Right ventricle myocardium inferior (tissue), 1 donor: ENCODE measurements at places on chromosomes 12 and 14. TPM values are rescaled to one million over a fixed set of nuclear protein-coding genes. Genes with fewer than 3 reads are reported as not detected.

DNA sequence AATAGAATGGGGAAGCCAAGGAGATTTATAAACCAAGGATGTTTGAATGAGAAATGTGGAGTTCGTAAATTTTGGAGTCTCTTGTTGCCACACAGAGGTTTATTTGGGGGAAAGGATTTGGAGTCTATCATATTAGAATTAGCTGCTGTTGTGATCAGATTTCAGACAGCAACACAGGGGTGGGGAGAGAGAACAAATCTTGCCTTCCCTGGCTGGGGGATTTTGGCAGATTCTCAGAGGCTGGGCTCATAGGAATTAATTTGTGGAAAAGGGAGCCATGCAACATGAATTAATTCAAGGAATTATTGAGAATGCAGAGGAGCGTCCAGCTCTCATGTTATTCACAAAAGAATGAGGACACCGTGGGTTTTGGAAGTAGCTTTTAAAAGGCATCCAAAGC lies 73.9 kb upstream of the PRMT8 start:
- no peak for DNase-seq

- no peak for DNase-seq
These were observed 42.4 kb upstream of the CCDC63 start for GRCh38 chr12:110804406-110804805.

- DNase-seq = no peak
These were observed 13.9 kb upstream of the PRICKLE1 start for GRCh38 chr12:42603246-42603990.

DNA sequence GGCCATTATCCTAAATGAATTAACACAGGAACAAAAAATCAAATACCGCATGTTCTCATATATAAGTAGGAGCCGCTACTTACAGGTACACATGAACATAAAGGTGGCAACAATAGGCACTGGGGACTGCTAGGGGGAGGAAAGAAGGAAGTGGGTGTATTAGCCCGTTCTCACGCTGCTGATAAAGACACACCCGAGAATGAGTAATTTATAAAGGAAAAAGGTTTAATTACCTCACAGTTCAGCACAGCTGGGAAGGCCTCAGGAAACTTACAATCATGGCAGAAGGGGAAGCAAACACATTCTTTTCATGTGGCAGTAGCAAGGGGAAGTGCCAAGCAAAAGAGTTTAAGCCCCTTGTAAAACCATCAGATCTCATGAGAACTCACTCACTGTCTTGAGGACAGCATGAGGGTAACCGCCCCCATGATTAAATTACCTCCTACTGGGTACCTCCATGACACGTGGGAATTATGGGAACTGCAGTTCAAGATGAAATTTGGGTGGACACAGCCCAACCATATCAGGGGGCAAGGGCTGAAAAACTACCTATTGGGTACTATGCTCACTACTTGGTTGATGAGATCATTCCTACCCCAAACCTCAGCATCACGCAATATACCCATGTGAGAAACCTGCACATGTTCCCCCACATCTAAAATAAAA lies 16.4 kb upstream of the MIA2 start:
- no peak for DNase-seq

- DNase-seq = no peak
These were observed 90.0 kb upstream of the EIF5 start for GRCh38 chr14:103243764-103244737.

GRCh38 chr14:77290705-77291104 lies 19.7 kb upstream of the NGB start:
- DNase-seq = no peak

DNA sequence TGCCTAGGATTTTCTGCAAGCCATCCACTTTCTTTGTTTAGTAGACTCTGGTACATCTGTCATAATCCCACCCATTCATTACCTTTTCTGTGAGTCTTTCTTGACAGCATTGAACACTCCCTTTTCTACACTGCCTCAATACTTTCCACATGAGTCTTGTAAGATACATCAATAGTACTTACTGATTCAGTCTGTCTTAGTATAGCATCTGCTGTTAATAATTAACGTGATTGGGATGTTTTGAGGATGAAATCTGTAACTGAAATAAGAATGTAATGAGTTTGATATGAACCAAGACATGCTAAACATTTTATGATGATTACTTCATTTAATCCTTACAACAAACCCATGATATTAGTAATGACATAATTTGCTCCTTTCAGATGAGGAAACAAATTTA lies 196.2 kb upstream of the FOXG1 start:
- no peak for DNase-seq

GRCh38 chr12:117134059-117134458 lies 34.8 kb upstream of the TESC start:
- no peak for DNase-seq

DNA sequence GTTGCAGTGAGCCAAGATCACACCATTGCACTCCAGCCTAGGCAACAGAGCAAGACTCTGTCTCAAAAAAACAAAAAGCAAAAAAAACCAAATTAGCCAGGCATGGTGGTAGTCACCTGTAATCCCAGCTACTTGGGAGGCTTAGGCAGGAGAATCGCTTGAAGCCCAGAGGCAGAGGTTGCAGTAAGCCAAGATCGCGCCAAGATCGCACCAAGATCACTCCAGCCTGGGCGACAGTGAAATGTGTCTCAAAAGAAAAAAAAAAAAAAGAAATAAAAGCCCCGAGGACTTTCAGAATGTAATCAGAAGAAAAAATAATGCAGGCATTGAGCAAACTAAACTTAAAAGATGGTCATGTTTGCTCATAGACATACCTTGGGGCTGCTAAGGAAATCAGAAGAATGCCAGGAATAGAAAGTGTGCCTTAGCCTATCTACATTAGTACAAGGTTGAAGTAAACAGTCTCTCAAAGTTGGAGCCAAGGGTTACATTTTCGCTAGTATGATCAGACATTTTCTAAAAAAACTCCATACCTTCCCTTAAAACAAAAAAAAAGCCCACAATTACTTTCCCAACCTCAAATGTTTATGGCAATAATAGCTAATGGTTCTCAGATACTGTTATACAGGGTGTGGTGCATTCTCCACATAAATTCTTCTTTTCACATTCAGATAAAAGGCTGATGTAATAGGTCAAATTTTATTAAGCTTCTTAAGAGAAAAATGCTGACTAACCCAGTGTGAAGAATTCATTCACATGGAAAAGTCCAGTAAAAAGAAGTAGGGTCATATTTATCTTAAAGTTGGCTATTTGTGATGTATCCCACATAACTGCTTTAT lies 15.8 kb downstream of the DTD2 start:
- no peak for DNase-seq

DNA sequence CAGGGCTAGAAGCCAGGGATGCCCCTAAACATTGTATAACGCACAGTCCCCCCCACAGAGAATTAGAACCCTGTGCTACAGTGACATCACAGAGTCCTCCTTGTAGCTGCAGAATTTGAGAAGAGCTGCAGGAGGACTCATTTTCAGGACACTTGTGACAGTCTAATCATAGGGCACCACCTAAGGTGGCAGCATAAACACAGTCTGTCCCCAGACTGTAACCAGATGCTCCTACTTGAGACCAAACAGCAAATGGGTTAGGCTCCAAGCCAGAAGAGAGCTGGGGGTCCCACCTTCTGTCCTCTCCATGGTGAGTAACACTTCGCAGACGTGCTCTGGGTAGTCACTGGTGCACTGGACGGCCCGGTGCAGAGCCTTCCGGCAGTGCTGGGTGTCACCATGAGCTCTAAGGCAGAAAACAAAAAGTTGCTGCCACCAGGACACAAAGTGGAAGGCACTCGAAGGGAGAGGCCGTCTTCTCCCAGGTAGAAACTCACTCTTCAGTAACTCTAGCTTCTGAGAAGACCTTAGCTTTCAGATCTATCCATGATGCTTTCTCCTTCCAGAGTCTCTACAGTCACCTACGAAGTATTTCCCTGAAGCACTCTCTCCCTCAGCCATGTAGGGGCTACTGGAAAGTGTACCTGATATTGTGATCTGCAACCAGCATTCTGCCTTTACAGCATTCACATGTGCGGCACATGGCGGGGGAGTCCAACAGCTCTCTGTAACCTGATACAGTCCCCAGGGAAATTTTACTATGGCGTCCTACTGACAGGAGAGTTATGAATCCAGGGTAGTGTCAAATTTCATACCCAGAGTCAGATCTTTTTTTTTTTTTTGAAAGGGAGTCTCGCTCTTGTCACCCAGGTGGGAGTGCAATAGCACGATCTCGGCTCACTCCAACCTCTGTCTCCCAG lies 17.1 kb downstream of the FICD start:
- no peak for DNase-seq

GRCh38 chr14:24365600-24366412 lies 2.2 kb upstream of the NFATC4 start:
- DNase-seq = peak; percentile 86

DNA sequence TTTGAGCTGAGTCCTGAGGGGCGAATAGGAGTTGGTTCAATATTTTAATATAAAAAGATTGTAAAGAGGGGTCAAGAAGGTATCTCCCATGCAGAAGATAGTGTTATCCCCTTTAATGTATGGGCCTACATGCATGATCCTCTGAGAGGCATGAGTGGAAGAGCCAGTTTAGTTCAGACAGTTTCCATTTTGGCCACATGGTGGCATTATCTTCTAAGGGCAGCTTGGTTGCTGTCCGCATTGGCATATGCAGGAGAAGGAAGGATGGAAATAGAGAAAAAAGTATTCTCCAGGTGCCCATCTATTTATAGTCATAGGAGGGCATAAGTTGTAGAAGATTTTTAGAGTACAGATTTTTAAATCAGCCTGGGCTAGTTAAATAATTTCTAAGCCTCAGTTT lies 5.4 kb downstream of the SAMD4A start:
- no peak for DNase-seq

DNA sequence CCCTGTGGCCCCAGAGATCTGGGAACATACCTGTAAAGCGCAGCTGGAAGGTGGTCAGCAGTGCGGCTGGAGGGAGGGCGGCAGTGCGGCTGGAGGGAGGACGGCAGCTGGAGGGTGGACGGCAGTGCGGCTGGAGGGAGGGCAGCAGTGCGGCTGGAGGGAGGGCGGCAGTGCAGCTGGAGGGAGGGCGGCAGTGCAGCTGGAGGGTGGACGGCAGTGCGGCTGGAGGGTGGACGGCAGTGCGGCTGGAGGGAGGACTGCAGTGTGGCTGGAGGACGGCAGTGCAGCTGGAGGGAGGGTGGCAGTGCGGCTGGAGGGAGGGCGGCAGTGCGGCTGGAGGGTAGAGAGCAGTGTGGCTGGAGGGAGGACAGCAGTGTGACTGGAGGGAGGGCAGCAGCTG lies 23.5 kb downstream of the LRCOL1 start:
- DNase-seq = no peak

GRCh38 chr12:104788840-104789271 lies 169.2 kb downstream of the SLC41A2 start:
- DNase-seq = no peak

DNA sequence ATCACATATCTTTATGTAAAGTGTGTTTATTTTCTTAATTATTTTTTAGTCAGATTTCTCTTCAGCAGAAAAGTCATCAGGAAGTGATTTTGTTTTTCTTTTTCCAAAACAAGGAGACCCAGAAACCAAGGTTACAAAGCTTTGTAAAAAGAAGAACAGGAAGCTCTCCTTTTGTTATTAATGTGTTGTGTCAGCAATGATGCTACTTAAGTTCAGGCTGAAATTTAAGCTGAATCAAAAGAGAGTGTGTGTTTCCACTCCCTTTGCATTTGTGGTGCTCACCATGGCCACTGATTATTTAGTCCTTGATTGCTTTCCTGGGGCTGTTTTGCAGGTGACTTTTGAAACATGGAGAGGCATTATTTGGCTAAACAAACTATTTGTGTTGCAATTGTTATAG lies 155.3 kb upstream of the ATP2B1 start:
- DNase-seq = no peak

DNA sequence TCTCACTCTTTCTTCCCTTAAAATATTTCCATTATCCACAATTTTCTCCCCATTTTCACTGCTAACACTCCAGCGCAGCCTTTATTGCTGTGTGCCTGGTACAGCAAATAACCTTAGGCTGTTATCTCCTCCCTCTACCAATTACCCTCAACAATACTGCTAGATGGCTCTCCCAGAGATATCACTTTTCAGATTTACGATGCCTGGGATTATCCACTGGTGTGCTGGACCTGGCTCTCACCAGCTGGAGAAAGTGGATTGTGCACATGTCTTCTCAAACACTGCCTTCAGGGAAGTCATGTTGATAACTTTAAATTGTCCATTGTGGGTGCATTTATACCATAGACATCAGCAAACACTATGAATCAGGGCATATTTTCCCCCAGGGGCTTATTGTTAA lies 101.9 kb upstream of the ADAMTS20 start:
- DNase-seq = no peak

Gene PMCH
- total RNA-seq = not detected

Gene SPRYD4
- 3.1 TPM for total RNA-seq

Gene LMNTD1
- not detected for total RNA-seq

Gene DPPA3
- not detected for total RNA-seq

Gene PLEKHA5
- total RNA-seq = 52.6 TPM

Gene GNPTAB
- total RNA-seq = 56.2 TPM
